ENCODE measurements at places on chromosomes 2 and 18. TPM values are rescaled to one million over a fixed set of nuclear protein-coding genes. Genes with fewer than 3 reads are reported as not detected.

Gene ZNF521
- total RNA-seq, result 41.1 TPM

Gene MC4R
- total RNA-seq, result not detected

Gene REG3G
- not detected for total RNA-seq

Gene SLC23A3
- total RNA-seq, result 0.73 TPM

Gene ZNF513
- 5.7 TPM for total RNA-seq

Gene TTC32
- 7.8 TPM for total RNA-seq

Gene TGFA
- not detected for total RNA-seq

Gene PLGLB1
- 1.2 TPM for total RNA-seq

Gene PRKAG3
- not detected for total RNA-seq

Gene PARD6G
- 0.59 TPM for total RNA-seq

Gene HRH4
- under 0.01 TPM for total RNA-seq

Gene LIMS4
- 1.5 TPM for total RNA-seq

Gene LOXHD1
- total RNA-seq, result not detected

Gene HOXD8
- 10.0 TPM for total RNA-seq

Gene ERICH2
- total RNA-seq, result not detected

Gene APOB
- total RNA-seq, result under 0.01 TPM

Gene IL36RN
- not detected for total RNA-seq

Gene MAP3K19
- total RNA-seq, result not detected

Gene CROCC2
- total RNA-seq, result 0.20 TPM

Gene PLCD4
- total RNA-seq, result 2.2 TPM

Gene FTCDNL1
- 1.8 TPM for total RNA-seq

Gene ALK
- total RNA-seq, result not detected

Gene VRK2
- 30.1 TPM for total RNA-seq

Gene CYP26B1
- total RNA-seq, result 2.5 TPM

Gene SCG2
- total RNA-seq, result 0.39 TPM

Gene OLA1
- total RNA-seq, result 82.3 TPM

Gene INHA
- 0.37 TPM for total RNA-seq

Gene CHPF
- total RNA-seq, result 60.4 TPM

Gene VSNL1
- 0.20 TPM for total RNA-seq

Gene LYPD6B
- not detected for total RNA-seq

Gene COL5A2
- total RNA-seq, result 186 TPM

Gene MBD2
- total RNA-seq, result 24.4 TPM

Gene CACNB4
- total RNA-seq, result 0.37 TPM

Gene IL1B
- 0.37 TPM for total RNA-seq

Gene GAREM2
- 1.5 TPM for total RNA-seq

Gene NT5C1B
- not detected for total RNA-seq

Gene RNF138
- 32.0 TPM for total RNA-seq
